Fibroblast of the aortic adventitia (primary cell): ENCODE measurements at places on chromosomes 7 and 10.

- DNase-seq, result peak; percentile 5
These were observed 113.2 kb upstream of the CHST15 start for GRCh38 chr10:124206616-124207015.

GRCh38 chr7:147579148-147579547, 1011.4 kb upstream of the C7orf33 start:
- DNase-seq, result no peak

DNA sequence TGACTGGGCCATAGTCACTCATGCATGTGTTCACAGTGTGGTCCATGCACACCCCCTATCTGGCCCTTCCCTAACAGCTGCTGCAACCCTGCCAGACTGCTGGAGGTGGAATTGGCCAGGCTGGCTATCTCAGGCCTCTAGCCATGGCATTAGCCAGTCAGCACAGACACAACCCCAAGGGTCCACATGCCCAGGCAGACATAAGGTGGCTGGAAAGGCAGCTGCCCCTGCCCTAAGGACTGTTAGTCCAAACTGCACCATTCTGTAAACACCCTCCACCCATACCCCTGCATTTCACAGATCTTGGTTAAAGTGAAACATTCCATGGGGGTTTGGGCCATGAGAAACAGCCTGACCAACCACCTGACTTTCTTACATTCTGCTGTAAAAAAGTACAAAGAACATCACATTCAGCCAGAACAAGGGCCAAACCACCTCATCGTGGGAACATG, 137.4 kb upstream of the KCNMA1 start:
- peak; percentile 13 for DNase-seq

DNA sequence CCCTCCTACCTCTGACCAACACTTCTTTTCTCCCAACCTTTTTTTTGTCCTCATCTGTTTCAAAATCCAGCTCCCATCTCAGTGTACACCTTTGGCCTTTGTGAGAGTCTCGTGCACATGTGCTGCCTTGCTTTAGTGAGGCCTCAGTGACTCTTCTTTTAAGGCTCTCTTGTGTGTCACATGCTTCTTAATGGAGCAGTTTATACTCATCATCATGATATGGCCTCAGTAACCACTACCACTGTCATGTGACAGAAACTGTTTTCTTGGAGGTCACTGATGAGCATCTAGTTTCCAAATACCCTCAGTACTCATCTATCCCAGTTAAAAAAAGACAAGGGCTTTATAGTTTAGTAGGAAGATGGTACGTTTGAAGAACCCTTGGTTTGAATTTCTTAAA, 8.1 kb upstream of the ARHGAP22 start:
- DNase-seq, result no peak

- DNase-seq, result no peak
These were observed 303.5 kb downstream of the PTPRN2 start for GRCh38 chr7:158284121-158284520.

DNA sequence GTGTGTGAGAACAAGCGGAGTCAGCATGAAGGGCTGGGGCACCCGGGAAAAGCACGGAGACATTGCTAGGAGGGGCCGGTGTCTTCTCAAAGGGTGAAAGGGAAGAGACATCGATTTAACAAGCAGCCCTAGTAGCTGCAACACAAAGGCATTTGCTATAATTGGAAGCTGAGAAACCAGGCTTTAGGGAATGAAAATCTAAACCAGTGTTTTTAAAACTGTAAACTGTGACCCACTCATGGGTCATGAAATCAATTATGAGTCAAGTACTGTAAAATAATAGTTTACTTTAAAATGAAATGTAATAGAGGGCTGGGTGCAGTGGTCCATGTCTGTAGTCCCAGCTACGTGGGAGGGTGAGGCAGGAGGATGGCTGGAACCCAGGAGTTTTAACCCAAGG, 128.7 kb upstream of the RHEB start:
- DNase-seq, result no peak

GRCh38 chr10:3882855-3883254, 97.8 kb upstream of the KLF6 start:
- DNase-seq, result no peak

DNA sequence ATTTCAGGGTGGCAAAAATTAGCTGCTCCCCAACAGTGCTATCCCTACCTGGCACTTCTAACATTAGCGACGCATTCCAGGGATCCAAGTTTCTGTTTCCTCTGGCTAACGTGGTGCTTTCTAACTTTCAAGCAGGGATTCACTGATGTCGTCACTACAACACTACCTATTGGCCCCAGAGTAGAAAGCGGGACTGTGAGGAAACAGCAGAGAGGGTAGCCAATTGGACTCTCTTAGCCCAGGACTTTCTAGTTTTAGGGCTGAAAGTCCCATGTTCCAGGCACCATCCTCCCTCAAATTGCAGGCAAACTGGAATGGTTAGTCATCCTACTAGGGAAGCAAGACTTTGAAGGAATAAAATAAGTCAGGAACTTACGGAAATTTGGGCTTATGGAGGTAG, 89.3 kb upstream of the AGK start:
- no peak for DNase-seq

GRCh38 chr10:1202343-1202742, 146.2 kb downstream of the WDR37 start:
- DNase-seq, result no peak

DNA sequence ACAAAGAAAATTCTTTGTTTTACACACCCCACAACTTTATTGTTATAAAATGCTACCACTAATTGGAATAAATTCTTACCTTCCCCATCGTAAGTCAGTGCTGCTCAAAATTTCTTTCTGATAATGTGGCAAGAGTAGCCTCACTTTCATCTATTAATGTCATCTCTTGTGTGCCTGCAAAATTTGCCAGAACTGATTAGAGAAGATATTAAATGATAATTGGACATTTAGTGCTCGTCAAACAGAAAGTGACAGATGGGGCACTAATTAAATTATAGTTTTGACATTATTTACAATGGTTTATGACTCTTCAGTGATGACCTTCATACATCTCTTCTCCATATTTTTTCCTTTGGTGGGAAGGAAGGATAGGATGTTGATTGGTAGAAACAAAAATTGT, 690.9 kb downstream of the NXPH1 start:
- DNase-seq, result no peak
